Cardiac fibroblast (primary cell): ENCODE measurements at places on chromosomes 1 and 21.

- DNase-seq = no peak
These were observed 36.7 kb upstream of the PRDX6 start for GRCh38 chr1:173440430-173440829.

DNA sequence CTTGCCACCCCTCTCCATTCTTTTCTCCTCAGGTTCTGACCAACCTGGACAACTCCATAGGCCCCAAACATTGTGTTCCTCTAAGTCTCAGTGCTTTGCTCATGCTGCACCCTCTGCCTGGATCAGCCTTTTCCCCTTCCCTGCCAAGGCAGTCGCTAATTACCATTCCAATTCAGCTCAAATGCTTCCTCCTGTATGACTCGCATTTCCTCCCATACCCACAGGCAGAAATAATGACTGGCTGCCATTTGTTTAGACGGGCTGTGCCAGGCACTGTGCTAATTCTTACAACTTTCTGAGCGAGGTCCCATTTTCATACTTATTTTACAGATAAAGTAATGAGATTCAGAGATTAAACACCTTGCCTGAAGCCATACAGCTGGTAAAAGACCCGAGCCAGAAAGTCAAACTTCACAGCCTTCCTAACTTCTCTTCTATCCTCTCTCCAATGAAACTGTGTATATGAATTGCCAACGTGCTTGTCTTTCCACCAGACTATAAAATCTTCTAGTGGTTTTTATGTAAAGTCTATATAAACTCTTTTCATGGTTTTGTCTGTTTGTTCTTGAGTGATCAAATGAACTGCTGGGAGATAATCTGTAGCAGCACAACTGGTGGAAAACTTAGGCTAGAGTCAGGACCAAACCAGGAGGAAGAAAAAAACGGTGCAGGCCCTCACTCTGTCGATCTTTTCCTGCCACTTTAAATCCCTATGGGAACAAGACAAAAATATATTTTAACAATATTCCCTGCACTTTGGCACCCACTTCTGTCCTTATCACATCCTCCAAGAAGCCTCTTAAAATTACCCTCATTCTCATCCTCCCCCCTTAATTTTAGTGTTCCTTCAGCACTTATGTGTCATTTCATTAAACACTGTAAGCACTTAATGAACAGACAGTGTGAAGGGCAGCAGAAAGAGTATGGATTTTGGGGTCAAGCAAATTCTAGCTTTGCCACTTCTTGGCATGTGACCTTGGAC lies 33.7 kb downstream of the RAB3B start:
- DNase-seq = peak; percentile 51

GRCh38 chr21:45496968-45497845 lies 45.0 kb downstream of the SLC19A1 start:
- DNase-seq = no peak

GRCh38 chr1:89706700-89707012 lies 73.7 kb downstream of the LRRC8C start:
- no peak for DNase-seq

DNA sequence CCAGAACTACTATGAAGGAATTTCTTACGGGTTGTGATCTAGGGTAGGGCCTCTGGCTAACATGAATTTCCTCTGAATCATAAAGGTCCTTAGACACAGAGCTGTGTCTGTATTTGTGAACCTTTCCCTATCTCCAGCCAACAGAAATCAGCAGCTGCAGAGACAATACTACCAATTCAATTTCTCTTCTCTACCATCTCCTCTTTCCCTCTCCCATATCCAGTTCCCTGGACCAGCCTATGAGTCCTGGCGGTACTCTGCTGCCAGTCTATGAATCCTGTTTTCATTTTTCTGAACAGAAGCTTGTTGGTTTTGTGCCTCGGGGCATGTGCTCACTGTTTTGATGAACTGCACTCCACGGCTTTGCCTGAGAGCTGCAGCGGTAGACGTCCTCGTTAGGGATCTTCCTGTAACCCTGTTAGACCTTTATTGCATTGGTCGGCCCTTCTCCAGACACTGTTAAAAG lies 458.0 kb upstream of the VAMP3 start:
- DNase-seq = no peak

DNA sequence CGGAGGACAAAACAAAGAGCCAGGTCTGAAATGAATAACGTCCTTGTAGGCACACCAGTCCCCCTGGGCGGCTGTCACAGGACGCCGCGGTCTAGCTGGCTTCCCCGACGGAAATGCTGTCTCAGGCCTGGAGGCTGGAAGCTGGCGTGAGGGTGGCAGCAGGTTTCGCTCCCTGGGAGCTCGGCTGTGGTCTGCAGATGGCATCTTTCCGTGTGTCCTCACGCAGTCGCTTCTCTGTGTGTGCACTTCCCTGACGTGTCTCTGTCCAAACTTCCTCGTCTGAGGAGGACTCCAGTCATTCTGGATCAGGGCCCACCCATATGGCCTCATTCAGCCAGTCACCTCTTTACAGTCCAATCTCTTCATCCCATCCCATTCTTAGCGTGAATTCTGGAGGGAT lies 14.2 kb downstream of the TNFRSF14 start:
- no peak for DNase-seq

- no peak for DNase-seq
These were observed 21.3 kb upstream of the COL18A1 start for GRCh38 chr21:45383615-45384201.

- peak; percentile 93 for DNase-seq
These were observed 31.8 kb upstream of the BCL10 start for GRCh38 chr1:85307987-85308832.

DNA sequence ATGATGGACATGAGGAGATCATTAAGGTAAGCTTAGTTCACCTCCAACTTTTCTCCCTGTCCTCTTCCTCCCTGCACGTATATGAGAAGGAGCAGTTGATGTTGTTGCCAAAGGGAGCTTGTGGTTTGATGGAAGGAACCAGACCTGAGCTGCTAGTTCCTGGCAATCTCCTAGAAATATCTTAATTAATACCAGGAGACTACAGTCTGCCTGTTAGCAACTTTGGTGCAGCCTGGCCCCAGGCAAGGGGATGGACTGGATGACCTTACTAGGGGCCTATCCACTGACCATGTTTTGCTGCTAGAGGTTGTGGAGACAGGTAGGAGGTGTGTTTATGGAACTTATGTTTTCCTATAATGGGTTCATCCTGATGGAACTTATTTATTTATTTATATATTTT lies 22.6 kb downstream of the TUFT1 start:
- no peak for DNase-seq

DNA sequence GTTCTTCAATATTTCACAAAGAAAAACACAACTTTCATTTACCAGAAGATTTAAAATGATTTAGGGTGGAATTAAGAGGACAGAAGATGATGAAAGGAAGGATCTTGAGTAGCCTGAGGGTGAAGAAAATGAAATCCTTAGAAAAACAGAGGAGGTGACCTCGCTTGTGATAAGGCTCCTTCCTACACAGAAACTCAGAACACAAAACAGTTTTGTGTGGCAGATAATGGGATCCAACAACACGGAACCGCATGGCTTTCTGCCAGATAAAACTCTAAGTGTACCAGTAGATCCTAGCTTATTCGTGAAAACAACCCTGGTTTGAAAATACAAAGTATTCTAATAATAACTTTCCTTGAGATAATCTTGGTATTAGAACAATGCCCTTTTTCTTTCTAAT lies 74.0 kb upstream of the EXO1 start:
- no peak for DNase-seq

- no peak for DNase-seq
These were observed 3.6 kb upstream of the PLEKHG5 start for GRCh38 chr1:6495041-6495441.

DNA sequence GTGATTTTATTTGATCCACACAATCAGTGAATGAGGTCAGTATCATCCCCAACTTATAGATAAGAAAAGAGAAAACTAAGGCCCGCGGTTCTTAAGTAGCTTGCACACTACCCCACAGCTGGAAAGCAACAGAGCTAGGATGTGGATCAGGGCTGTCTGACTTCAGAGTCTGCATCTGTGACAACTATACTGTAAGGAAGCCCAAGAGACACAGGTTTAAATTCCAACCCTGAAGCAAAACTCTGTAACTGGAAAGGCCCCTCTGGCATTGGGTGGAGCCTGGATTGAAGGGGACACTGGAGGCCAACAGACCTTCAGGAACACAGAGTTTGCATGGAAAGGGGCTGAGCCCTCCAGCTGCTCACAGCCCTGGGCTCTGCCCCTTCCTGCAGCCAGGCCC lies 40.2 kb downstream of the LGR6 start:
- DNase-seq = no peak

DNA sequence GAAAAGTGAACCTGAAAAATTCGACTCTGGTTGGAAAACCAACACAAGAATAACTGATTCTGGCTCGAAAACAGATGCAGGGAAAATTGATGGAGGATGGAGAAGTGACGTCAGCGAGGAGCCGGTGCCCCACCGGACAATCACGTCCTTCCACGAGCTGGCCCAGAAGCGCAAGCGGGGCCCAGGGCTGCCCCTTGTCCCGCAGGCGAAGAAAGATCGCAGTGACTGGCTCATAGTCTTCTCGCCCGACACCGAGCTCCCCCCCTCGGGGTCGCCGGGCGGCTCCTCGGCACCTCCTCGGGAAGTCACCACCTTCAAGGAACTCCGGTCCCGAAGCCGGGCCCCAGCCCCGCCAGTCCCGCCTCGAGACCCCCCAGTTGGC lies 1.9 kb downstream of the RUSC1 start:
- DNase-seq = peak; percentile 49

GRCh38 chr1:115090540-115090939 lies 1.2 kb upstream of the TSPAN2 start:
- DNase-seq = no peak

GRCh38 chr1:39829791-39830533 lies 41.3 kb upstream of the BMP8B start:
- no peak for DNase-seq

DNA sequence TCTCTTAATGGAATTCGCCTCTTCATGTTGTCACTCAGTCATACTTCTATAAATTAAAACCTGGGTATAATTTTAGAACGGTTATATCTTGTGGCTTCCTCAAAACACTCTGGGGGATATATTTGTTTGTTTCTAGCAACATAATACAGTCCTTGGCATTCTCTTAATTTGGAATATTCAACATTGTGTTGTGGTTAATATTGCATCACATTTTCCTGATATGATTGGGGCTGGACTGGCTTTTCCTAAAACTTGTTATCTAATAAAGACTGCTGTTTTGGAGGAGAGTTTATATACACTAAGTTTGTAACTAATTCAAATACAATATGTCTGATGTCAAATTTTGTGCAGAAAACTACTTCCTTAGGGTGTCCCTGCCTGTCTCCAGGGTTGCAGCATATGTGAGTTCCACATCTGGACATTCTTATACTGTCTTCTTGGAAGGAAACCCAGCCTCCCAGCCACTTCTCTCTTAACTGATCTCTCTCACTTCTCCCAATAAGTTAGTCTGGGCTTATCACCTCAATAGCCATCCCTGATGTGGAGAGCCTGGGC lies 892.6 kb downstream of the MRPL39 start:
- DNase-seq = no peak

- DNase-seq = peak; percentile 35
These were observed 202.7 kb downstream of the RHOU start for GRCh38 chr1:228937851-228938536.

GRCh38 chr1:44924835-44925464 lies 61.4 kb downstream of the EIF2B3 start:
- DNase-seq = peak; percentile 93

- peak; percentile 74 for DNase-seq
These were observed 4.6 kb downstream of the DMAP1 start for GRCh38 chr1:44217809-44218410.

DNA sequence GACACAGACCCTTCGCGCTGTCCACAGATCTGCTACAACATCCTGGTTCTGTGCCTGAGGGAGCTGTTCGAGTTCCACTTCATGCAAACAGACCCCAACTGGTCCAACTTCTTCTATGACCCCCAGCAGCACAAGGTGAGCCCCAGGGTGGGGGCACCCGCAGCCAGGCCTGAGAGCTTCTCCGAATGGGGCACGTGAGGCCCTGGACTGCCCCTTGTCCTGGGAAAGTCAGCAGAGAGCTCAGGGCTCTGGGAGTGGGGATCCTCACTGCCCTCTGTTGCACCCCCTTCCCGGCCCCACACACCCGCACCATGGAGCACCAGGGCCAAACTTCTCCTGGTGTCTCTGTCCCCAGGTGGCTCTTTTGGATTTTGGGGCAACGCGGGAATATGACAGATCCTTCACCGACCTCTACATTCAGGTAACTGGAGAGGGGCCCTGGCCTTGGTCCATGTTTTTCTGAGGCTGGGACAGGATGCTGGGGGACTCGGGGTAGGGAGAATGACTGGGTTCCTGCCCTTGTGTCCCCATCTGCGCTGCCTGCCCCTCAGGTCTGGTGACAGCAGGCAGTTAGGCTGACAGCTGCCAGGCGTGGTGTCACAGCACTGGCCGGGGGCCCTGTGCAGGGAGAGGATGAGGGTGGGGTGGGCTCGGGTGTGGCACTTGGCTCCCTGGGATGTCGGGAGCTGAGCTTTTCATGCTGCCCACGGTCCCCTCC lies 44.6 kb downstream of the COQ8A start:
- DNase-seq = no peak

- no peak for DNase-seq
These were observed 10.2 kb downstream of the NFASC start for GRCh38 chr1:204880906-204881305.

GRCh38 chr1:193703121-193703520 lies 516.7 kb upstream of the B3GALT2 start:
- no peak for DNase-seq

- peak; percentile 51 for DNase-seq
These were observed 690.7 kb downstream of the NCAM2 start for GRCh38 chr21:21688889-21689288.

DNA sequence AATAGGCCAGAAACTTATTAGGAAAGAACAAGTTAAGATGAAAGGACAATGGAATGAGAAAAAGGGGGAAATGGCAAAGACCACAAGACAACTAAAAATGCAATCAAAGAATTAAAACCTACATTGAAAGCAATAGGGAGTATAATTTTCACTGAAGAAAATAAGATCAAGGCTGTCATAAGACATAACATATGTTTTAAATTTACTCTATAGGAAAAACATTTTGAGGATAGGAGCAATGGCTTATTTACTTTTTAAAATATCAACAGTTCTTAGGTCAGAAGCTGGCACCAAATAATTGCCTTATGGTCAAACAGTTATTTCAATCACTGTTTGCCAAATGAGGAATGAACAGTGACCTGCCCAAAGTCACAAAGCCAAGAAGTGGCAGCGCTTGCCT lies 171.2 kb upstream of the HOOK1 start:
- DNase-seq = no peak
